Temporal lobe (tissue), 4 donors: ENCODE measurements at places on chromosomes 5 and 9. TPM values are rescaled to one million over a fixed set of nuclear protein-coding genes. Genes with fewer than 3 reads are reported as not detected.

Gene LECT2
- not detected for total RNA-seq

Gene BRINP1
- total RNA-seq = 26.1 TPM

Gene C9
- total RNA-seq = not detected

Gene TAL2
- total RNA-seq = 9.6 TPM

Gene B4GALT7
- 11.3 TPM for total RNA-seq

Gene TEX48
- not detected for total RNA-seq

Gene POU5F2
- total RNA-seq = 2.5 TPM

Gene LRRC19
- total RNA-seq = under 0.01 TPM

Gene TRUB2
- 14.0 TPM for total RNA-seq

Gene RORB
- total RNA-seq = 49.9 TPM

Gene C5orf52
- not detected for total RNA-seq
